Activated CD8-positive, alpha-beta memory T cell treated with anti-CD3 and anti-CD28 coated beads for 48 hours (primary cell): ENCODE measurements at places on chromosomes 16 and 17.

GRCh38 chr16:64738321-64738960 lies 383.4 kb downstream of the CDH11 start:
- no peak for DNase-seq

GRCh38 chr17:8060274-8060673 lies 21.4 kb downstream of the ALOX15B start:
- DNase-seq: no peak

DNA sequence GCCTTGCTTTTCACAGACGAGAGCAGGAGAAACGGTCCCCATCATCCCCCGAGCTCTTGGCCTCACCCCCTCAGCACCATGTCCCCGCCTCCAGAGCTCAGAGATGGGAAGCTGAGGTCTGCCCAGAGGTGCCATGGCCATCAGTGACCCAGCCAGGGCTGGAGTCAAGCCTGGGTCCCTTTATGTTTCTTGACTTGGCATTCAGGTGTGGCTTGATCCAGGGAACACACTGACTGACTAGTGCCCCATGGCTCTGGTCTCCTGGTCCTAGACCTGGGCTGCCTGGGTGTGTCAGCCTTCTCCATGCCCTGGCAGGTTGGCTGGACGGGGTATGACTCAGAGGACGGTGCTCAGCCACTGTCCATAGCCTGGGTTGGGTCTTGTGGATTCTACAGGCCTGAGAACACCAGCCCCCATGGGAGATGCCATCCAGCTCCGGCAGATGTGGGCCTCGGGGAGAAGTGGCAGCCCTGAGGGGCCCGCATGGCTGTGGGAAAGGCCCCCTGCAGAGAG lies 54.2 kb downstream of the ZFPM1 start:
- no peak for DNase-seq

- DNase-seq: no peak
These were observed 16.8 kb downstream of the PIRT start for GRCh38 chr17:10821054-10821453.
